Astrocyte (in vitro differentiated cells and primary cell): ENCODE measurements at places on chromosomes 1 and 21.

DNA sequence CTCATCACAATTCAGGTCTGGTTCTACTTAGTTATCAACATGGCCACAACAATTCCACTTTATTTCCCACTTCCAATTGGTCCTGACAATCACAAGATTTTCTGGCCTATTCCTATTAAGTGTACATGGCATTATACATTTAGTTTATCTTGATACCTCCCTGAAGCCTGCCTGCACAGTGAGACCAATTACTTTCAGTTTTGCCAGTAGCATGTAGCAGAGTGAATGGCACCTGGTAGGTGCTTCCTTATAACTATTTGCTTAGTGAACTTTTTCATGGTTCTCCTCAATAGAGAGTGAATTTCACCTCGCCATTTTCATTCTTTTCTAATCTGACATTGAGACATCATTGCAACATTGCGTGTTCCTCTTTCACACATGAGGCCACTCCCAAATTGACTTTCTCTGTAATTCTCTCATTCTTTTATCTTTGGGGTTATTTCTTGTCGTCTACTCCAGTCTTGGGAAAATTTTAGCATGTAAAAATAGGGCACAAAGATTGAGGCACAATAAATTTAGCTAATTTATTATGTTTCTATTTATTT lies 124.3 kb downstream of the DISC1 start:
- no peak for DNase-seq

- DNase-seq: no peak
These were observed 7.2 kb upstream of the CCN1 start for GRCh38 chr1:85573322-85573721.

GRCh38 chr1:111221276-111221632 lies 6.3 kb upstream of the CHI3L2 start:
- no peak for DNase-seq

DNA sequence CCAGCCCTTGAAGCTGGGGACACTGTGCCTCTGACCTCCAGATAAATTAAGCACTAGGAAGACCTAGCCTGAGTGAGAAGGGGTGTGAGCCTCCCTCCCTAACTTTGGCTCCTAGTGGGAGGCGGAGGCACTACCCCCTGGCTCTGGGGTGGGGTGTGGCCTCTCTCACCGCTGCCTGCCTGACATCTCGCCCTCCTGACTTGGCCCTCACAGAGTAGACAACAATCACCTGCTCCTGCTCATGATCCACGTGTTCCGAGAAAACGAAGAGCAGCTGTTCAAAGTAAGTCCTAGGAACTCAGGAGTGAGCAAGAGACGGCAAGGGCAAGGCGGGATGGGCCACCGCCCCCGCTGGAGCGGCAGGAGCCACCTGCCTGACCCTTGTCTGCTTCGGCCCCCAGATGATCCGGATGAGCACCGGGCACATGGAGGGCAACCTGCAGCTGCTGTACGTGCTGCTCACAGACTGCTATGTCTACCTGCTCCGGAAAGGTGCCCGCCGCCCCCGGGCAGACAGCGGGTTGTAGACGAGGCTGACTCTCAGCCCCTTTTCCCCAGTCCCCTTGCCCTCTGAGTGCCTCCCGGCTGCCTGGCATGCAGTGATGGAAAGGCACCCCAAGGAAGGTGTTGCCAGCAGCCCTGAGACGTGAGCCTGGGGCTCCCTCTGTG lies 8.1 kb upstream of the SLC25A34 start:
- DNase-seq: no peak

DNA sequence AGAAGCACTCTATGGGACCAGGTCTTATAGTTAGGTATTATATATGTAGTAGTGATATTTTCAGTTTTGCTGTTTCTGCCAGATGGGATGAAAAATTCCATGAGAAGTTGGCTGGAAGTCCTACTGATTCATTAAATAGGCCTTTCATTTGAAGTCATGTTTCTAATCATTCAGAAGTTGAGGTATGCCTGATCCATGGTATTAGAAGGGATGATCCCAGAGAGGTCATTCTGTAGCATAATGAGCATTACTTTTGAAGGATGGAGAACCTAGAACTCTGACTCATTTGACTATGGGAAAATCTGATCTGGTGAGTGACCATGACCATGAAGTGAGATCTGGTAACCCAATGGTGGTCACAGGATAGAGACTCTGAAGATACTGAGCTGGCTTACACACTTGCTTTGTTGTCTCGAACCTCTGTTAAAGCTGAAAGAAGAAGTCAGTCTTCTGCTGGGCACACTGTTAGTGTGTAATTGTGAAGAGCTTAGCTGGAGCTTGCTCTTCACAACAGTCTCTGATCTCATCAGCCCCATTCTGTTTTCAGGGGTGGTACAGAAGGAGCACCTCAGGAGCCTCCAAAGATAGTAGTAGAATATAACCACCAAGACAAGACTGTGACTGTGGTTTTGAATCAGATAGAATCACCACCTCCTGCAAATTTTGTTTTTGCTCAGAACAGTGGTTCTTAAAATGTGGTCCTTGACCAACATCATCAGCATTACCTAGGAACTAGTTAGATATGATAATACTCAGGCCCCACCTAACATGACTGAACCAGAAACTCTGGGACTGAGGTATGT lies 9.0 kb downstream of the MGST3 start:
- peak; percentile 40 for DNase-seq

DNA sequence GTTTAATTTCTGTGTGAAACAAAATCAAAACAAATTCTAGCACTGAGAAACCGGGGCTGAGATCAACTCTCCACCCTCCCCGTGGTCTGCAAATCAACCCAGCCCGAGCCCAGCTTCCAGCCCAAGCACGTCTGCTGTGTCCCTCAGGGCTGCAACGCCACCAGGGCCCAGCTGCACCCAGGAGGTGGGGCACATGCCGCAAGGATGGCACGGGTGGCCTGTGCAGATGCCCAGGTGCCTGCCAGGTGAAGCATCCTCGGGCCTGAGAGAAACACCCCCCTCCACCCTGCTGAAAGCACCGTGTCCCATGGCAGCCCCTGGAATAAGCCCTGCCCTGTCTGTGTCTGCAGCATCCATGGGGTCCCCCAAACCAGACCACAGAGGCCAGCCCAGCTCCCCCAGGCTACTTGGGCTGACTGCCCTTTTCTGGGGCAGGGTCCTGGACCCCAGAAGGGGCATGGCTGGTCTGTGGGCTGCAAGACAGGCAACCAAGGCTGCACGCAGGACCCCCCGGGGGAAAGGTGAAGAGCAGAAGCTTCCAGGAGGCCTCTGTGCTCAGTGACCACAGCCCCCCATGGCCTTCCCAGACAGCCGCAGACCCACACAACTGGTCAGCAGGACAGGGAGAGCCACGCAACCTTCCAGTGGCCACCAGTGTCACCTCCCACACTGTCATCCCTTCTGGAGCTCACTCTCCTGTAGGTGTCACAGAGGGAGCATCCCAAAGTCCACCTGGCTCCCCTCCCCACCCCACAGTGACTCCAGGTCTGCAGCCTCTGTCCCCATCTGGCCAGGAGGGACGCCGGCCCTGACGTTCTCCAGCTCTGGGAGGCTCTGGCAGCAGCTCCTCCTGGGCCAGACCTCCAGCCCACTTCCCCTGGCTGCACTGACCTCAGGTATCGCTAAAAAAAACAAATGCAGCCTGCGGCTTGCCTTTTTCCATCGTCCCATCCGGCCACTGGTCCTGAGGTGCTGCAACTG lies 7.7 kb downstream of the WNT9A start:
- no peak for DNase-seq

DNA sequence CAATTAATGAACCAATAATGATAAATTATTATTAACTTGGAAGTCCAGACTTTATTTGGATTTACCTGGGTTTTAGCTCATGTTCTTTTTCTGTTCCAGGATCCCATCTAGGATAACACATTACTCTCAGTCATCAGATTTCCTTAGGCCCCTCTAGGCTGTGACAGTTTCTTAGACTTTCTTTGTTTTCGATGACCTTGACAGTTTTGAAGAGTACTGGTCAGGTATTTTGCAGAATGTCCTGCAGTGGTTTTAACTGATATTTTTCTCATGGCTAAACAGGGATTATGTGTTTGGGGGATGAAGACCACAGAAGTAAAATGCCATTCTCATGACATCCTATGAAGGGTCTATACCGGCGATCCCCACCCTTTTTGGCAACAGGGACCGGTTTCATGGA lies 144.0 kb downstream of the NAV1 start:
- DNase-seq: no peak

- DNase-seq: no peak
These were observed 13.6 kb downstream of the PPFIA4 start for GRCh38 chr1:203039609-203040512.
